ENCODE measurements at places on chromosomes 3 and 15.

DNA sequence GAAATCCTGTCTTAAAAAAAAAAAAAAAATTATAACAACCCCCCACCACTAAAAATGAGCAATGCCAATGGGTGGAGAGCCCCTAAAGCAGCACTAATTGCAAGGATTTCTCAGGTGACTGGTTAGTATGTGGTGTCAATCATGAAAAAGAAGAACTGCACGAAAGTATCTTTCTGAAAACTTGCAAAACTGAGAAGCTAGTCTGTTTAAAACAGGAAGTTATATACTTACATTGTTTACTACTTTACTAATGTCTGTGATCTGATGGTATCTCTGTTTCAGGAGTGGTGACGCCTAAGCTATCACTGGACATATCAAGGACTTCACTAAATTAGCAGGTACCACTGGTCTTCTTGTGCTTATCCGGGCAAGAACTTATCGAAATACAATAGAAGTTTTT, at the start of gene CCR3:
Gene CCR3 (plus strand): TSS at position 341 of the 400 bp plus-strand sequence. CDS start 22,699 bp downstream, outside the sequence.
- no peak for DNase-seq

DNA sequence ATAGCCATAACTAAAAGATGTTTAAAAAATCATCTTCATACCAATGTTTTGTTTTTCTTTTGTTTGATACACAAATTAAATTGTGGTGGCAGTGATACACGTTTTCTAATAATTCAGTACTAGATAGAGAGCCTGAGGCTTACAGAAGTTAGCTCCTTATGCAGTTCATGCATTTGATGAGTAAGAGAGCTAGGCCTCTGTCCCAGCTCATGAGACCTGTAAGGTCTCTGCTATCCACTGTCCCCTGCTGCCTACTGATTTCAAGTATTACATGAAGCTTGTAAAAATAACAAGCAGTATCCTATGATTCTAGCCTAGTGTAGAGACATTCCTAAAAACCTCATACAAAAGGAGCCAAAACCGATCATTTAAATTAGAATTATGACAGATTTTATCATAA, 144.5 kb downstream of the MBNL1 start:
- DNase-seq: no peak

DNA sequence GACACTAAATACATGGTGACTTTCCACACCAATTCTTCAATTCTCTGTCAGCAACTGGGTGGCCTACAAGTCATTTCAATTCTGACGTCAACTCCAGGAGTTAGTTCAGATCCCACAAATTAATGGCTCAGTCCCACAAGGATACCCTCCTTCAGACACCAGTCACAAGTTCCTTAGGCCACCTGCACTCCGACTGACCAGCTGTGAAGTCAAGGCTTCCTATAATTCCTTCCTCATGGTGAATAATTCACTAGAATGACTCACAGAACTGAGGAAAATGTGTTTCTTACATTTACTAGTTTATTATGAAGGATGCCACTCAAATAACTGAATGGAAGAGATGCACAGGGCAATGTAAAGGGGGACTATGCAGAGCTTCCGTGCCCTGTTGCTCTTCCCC, 6.3 kb upstream of the PIAS1 start:
- DNase-seq: no peak

DNA sequence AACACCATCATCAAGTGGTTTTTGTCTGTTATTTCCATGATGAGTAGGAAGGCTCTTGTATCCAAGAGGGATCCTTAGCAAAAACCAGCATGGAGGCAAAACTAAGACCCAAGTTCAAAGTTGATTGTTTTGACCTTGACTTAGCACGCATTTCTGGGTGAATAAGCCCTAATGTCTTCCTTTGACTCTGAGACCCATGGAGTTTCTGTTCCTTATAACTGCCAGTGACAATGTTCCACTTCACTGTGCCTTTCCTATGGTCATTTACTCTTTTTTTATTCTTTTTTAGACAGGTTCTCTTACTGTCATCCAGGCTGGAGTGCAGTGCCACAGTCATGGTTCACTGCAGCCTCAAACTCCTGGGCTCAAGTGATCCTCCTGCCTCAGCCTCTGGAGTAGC, 118.2 kb upstream of the MRPL3 start:
- DNase-seq: no peak

GRCh38 chr3:98545940-98546339, 14.2 kb downstream of the GPR15 start:
- no peak for DNase-seq

DNA sequence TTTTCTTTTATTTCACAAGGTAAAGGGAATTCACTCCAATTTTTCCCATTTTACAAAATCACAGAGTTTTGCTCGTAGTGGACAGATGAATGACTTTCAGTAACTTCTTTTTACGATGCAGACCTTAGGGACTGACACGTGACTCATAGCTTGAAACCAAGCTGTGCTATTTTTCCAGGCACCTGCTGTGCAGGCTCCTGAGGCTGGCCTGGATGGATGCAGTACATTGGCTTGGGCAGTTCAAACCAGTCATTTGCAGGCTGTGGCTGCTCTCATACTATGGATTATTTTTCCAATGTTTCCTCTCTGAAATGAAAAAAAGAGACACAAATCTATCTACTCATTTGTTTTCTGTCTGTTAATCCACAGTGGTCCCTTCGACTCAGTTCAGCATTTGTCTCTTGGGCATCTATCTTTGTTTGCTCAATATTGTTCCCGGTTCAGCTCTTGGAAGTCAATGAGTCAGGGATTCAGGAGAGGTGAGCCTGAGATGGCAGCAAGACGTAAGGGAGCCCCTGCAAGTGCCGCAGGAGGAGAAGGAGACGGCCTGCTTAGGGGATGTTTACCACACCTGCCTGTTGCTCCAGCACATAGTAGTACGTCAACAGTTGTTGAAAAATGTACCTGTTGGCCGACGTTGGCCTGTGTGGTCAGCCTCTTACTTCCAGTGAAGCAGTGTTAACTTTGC, 92.8 kb downstream of the SV2B start:
- no peak for DNase-seq

GRCh38 chr3:192917028-192917403, 640 bp downstream of the MB21D2 start:
- DNase-seq: peak; percentile 49

DNA sequence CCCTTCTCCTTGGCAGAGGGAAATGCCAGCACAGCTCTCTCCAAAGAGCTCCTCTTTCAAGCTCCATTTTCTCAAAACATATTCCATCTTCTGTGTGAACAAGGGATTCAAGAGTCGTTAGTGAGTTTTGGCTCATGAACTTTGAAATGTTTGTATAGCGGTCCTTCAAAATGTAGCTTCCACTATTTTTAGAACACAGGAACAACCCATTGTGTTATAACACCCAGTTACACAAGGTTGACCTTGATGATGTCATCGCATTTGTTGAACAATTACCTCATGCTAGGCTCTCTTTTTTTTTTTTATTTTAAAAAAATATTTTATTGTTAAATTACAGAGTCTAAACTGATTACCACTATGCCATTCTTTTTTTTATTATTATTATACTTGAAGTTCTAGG, 251.7 kb downstream of the THSD4 start:
- DNase-seq: no peak

DNA sequence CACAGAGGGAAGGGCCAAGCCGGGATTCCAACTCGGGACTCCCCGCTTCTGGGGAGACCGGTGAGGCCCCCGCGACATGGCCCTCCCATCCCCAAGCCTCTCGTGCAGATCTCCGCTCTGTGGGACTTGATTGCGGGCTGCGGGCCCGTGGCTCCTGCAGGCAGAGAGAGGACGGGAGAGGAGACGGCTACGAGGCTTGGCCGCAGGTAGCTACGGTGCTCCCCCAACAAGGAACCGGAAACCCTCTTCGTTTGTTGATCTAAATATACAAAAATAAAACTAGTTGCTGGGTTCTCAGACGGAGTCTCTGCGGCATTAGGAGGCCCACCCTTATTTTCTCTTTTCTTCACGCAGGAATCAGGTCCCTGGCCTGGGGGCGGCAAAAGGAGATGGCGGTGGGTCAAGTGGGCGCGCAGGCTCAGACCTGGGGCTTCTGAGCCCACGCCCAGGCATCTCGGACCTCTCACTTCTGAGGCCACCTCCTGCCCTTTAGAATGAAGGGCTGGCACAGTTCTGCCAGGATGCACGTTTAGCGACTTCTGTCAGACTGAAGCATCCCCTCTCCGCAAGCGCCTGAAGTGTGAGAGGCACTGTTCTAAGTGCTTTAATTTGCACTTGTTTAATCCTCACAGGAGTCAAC, 10.9 kb downstream of the GNB5 start:
- no peak for DNase-seq

- no peak for DNase-seq
Measured at GRCh38 chr3:156300929-156301840, 180.8 kb downstream of the KCNAB1 start.

GRCh38 chr15:25802285-25802830, 60.8 kb downstream of the ATP10A start:
- DNase-seq: no peak

DNA sequence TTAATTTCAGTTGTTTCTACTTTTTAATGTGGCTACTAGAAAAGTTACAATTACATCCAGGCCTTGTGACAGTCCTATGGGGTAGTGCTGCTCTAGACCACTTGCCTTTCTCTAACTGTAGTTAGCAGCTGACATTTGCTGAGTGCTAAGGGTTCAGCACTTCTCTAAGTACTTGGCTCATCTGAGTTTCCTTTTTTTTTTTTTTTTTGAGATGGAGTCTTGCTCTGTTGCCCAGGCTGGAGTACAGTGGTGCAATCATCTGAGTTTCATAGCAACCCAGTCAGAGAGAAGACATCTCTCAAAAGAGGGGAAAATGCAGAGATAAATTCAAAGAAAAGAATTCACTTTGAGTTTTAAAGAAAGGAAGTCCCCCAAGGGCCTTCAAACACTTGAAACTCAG, 130.8 kb downstream of the MYLK start:
- DNase-seq: no peak

Measured in nucleus accumbens (tissue), 56 donors.